ENCODE measurements at places on chromosomes 11 and 22. TPM values are rescaled to one million over a fixed set of nuclear protein-coding genes. Genes with fewer than 3 reads are reported as not detected.

Gene OR56A1
- 0.14 TPM for total RNA-seq

Gene FGF4
- total RNA-seq, result not detected

Gene CCDC157
- 1.5 TPM for total RNA-seq

Gene TTC38
- total RNA-seq, result 34.9 TPM

Gene TLCD5
- 8.5 TPM for total RNA-seq

All from dermis blood vessel endothelial cell (primary cell).